Fibroblast of lung (primary cell): ENCODE measurements at places on chromosomes 11 and 22.

DNA sequence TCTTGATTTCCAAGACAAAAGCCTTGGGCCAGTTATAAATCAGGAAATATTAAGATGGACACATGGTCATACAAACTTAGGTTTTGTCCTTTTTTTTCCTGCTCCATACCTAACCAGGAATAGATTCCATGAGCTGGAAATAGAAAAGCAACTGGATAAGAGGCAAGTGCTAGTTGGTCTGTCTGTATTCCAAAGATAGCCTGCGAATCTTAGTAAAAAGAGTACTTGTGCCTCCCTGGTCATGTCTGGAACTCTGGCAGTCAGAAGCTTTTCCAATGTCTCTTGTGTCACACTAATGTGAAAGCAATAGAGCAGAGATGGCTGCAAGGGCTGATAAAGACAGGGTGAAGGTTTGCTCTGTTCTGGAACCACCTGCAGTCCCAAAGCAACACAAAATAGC is 590.2 kb upstream of the ANO5 start:
- no peak for DNase-seq

GRCh38 chr22:49585461-49586243 is 242.0 kb downstream of the BRD1 start:
- DNase-seq = no peak

DNA sequence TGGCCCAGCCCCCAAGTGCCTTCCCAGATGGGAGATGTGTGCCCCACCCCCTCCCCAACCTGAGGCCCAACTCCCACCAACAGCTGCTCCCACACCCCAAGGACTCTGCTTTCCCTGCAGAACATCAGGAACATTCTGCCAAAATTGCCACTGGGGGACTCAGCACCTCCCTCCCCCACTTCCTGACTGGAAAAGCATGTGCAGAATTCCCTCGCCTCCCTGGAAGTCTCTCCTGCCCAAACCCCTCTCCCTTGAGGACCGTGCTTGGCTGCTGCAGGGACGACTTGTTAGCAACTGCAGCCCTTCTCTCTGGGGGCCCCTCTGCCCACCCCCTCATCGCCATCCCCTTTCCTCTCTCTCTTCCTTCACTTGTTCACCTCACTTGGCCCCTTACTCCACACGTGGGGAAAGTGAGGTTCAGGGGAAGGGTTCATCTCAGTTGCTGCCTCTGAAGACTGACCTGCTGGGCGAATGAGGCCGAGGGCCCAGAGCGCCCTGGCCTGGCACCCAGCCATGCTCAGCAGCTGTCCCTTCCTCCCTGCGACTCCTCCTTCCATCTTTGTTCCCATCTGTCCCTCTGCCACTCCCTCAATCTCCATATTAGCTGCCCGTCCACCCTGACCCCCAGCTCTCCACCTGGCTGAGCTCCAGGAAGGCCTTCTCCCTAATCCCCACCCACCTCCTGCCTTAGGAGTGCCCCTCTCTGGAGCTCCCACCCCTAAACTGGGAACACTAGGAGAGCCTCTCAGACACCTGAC is 105.1 kb downstream of the CHST1 start:
- DNase-seq = no peak

DNA sequence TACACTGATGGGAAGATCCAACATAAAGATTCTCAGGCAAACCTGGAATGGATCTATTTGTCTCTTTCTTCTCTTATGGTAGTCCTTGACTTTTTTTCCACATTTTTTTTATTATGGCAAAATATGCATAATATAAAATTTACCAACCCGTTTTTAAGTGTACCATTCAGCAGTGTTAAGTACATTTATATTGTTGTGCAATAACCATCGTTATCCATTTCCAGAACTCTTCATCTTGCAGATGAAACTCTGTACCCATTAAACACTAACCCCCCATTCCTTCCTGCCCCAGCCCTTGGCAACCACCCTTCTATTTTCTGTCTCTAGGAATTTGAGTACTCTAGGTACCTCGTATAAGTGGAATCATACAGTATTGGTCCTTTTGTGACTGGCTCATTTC is 99.7 kb downstream of the DSCAML1 start:
- DNase-seq = no peak

GRCh38 chr22:19213001-19213400 is 34.5 kb upstream of the SLC25A1 start:
- no peak for DNase-seq

- no peak for DNase-seq
Observed at GRCh38 chr11:119993722-119994121, 144.2 kb downstream of the TRIM29 start.

GRCh38 chr11:133817449-133817848 is 27.9 kb downstream of the SPATA19 start:
- no peak for DNase-seq

- DNase-seq = no peak
Observed at GRCh38 chr22:10781571-10782403, 4746.2 kb upstream of the OR11H1 start.

DNA sequence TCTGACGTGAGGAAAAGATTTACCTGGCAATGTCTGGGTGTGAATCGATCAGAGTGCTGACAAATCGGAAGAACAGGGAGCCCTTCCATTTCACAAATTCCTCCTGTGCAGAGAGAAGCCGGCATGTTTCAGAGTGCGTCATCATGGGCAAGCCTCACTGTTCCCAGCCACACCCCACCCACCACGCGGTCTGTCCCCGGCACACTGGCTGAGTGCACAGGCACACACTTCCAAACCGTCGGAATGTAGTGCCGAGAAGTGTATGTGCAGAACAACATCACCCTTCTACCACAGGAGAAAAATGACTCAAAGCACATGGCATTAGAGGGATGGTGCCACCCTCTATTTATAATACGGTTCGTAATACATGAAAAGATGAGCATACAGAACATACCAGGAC is 47.5 kb downstream of the NCAPD3 start:
- no peak for DNase-seq

DNA sequence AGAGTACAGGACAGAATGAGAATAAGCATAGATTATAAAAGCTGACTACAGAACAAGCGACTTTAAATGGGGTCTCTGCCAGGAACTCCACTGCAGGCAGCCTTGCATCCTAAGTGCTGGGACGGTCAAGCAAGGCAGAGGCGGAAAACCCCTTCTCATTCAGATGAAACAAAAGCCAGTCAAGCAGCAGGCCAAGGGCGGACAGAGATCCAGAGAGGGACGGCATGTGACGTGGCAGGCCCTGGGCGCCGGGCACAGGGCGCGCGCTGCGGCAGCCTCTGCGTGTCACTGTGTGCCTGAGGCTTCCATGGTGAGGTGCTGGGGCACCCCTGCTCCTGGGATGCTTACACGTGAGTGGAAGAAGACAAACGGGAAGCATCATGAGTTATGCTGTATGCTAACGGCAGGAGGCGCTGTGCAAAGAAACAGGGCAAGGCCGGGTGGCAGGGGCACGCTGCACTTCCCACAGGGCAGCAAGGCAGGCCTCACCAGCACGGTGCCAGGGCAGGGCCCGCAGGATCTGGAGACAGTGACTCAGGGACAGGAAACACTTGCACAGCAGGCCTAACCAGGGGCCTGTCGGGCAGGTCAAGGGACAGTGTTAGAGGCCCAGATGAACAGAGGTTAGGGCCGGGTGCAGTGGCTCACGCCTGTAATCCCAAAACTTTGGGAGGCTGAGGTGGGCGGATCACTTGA is 6.2 kb downstream of the TOLLIP start:
- peak; percentile 26 for DNase-seq

DNA sequence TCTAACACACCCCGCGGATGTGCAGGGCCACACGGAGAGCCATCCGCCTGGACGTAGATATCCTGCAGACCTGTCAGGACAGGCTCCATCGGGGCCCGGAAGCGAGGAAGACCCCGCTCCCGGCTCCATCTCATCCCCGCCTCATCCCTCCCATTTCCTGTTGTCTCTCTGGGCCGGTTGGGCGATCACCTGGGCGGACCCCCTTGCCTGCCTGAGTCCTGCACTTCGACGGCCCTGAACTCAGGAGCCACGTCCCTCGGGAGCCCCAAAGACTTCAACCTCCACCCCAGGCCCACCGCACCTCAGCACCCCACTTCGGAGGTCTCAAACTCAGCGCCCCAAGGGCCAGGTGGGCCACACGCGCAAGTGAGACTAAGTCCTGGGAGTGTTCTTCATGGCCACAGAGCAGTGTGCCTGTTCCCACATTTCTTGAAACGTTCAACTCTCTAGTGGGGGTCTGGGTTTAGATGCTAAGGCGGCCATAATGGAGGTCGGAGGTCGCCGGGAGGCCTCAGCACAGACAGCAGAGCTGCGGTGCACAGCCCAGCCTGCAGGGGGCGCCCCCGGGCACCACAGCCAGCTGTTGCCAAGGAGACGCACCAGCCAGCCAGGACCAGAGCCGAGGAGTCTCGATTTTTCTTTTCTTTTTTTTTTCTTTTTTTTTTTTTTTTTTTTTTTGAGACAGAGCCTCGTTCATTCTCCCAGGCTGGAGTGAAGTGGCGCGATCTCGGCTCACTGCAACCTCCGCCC is 26.0 kb upstream of the FADD start:
- DNase-seq = no peak

GRCh38 chr11:132809070-132809469 is 723.2 kb downstream of the OPCML start:
- no peak for DNase-seq

DNA sequence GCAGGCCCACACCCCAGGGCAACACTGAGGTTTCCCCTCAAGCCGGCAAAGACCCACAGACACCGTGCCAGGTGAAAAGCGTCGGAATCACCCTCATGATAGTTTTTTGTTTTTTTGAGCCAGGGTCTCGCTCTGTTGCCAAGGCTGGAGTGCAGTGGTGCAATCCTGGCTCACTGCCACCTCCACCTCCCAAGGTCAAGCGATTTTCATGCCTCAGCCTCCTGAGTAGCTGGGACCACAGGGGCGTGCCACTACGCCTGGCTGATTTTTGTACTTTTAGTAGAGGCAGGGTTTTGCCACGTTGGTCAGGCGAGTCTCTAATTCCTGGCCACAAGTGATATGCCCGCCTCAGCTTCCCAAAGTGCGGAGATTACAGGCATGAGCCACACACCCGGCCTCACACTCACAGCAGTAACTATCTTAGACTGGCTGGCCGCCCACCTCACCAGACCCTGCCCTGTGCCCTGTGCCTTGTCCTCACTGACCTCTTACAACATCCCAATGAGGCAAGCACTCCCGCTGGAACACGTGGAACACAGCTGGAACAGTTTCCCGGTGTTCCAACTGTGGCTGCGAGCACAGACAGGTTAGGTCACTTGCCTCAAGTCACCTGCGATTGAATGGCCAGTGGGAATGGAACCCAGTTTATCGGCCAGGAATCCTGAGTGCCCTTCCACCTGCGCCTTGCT is 21.1 kb downstream of the LRRC10B start:
- peak; percentile 65 for DNase-seq

- DNase-seq = no peak
Observed at GRCh38 chr11:111349191-111349695, 29.8 kb downstream of the POU2AF1 start.

- peak; percentile 68 for DNase-seq
Observed at GRCh38 chr11:46238078-46238966, 39.1 kb upstream of the CREB3L1 start.

DNA sequence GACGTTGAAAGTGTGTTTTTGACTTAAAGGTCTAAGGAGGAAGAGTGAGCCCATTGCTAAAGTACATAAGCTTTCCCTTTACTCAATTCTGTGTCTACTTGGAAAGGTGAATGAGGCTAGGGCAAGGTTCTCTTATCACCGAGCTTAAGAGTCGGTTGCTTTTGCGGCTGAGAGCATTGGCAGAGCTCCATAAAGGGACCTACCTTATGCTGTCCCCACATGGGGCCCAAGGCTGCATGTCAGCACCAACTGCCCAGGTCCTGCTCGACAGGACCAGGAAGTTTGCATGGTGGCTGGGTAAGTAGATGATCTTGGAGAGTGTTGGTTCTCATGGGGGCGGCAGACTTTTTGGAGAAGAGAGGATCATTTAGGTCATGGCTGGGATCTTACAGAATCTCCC is 91.2 kb downstream of the ZBTB16 start:
- DNase-seq = no peak

GRCh38 chr11:107359701-107360100 is 97.9 kb downstream of the CWF19L2 start:
- DNase-seq = peak; percentile 4

GRCh38 chr11:2102883-2103213 is 36.3 kb downstream of the IGF2 start:
- DNase-seq = no peak

GRCh38 chr11:67564230-67564629 is 19.4 kb upstream of the GSTP1 start:
- DNase-seq = no peak

DNA sequence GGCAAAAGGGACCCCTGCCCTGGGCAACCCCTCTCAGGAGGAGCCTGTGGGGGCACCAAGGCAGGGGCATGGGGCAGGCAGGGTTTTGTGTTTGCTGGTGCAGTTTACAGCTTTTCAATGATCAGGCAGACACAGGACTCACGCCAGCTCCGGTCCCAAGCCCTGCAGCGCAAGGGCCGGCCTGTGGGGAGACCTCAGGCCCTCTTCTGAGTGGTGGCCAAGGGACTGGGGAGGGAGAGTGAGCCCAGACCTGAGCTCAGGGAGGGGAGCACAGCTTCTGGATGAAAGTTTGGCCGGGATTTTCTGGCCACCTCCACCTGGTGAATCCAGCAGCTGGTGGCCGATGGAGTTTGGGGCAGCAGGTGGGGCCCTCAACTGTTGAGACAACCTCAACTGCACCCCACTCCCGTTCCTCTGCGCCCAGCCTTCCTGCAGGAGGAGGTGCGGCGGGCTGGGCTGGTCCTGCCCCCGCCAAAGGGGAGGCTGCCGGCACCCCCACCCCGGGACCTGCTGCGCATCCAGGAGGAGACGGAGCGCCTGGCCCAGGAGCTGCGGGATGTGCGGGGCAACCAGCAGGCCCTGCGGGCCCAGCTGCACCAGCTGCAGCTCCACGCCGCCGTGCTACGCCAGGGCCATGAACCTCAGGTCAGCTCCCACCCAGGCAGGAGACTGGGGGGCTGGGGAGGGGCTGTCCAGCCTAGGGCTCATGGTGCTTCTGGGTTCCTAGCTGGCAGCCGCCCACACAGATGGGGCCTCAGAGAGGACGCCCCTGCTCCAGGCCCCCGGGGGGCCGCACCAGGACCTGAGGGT is 3.6 kb downstream of the TCIRG1 start:
- no peak for DNase-seq

GRCh38 chr11:91241226-91241625 is 983.4 kb upstream of the FAT3 start:
- no peak for DNase-seq

GRCh38 chr11:32722255-32722654 is 72.2 kb downstream of the CCDC73 start:
- no peak for DNase-seq
